Activated gamma-delta T cell treated with anti-CD3 and anti-CD28 coated beads, Interleukin-2, amount 50 U/mL, for 16 hours (primary cell): ENCODE measurements at places on chromosomes 7 and 10.
A peak's percentile ranks its signal among the peaks of the same experiment; 100 is the strongest.

DNA sequence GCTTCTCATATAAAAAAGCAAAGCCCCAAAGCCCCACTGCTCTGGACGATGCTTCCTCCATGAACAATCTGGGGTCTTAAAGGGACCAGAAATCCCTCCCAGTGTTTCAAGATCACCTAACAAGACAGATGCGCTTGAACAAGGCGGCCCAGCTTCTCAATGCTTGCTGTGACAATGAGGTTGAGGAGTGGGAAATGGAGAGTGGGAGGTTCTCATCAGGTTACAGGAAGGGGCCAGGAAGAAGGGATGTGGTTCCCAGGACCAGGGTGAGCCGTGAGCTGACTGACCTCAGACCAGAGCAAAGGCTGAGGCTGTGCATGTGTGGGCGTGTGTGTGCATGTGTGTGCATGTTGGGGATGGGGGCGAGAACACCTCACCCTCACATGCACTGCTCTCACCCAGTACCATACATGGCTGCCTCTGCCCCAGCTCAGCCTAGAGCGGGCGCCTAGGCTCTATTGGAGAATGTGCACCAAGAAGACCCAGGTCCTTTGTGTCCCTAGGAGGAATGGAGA, 220.8 kb upstream of the GPR26 start:
- DNase-seq = no peak

- no peak for DNase-seq
Measured at GRCh38 chr10:71534568-71535194, 138.0 kb downstream of the CDH23 start.

DNA sequence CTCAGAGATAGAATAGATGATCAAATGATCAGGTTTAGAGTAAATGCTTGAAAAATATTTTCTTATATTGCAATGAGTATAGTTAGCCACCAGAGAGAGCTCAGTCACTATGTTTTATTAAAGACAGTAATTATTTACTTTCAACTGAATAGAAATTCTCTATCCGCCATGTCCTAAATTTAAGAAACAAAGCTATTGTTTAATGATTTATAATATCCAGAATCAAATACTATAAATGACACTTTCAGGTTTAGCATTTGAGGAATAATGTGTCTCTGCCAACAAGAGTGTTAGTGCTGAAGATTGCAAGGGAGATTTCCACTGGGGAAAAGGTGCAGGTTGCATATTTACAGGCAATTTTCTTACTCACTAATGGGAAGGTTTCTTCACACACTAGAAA, 184.7 kb downstream of the DGKB start:
- DNase-seq = no peak

GRCh38 chr7:7932553-7932952, 36.0 kb upstream of the GLCCI1 start:
- no peak for DNase-seq

GRCh38 chr7:44978511-44979366, at the start of gene MYO1G:
TSS of gene MYO1G (minus strand) at chr7:44979015. CDS start at chr7:44978961, 54 bp downstream.
- peak; percentile 84 for DNase-seq
